ENCODE measurements at places on chromosomes 7 and 10.

GRCh38 chr7:143518521-143518920 is 40.8 kb downstream of the TAS2R41 start:
- no peak for DNase-seq

GRCh38 chr10:61902445-61903220 is 1.1 kb downstream of the ARID5B start:
- DNase-seq, result peak; percentile 16

DNA sequence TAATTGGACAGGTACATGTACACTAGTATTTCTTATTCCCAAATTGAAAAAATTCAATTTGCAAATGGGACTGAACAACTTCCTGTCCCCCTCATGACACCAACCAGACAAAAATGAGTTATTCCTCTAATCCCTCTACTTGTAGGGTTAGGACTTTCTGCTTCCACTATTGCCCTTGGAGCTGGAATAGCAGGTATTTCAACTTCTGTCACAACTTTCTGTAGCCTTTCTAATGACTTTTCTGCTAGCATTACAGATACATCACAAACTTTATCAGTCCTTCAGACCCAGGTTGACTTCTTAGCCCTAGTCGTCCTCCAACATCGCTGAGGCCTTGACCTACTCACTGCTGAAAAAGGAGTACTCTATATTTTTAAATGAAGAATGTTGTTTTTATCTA is 6.4 kb downstream of the CYP3A7 start:
- DNase-seq, result no peak

DNA sequence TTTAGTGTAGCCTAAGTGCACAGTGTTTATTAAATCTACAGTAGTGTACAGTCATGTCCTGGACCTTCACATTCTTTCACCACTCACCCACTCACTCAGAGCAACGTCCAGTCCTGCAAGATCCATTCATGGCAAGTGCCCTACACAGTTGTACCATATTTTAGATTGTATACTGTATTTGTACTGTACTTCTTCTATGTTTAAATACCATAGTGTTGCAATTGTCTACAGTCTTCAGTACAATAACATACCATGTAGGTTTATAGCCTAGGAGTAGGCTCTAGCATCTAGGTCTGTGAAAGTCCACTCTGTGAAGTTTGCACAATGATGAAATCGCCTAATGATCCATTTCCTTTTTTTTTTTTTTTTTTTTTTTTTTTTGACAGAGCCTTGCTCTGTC is 12.0 kb downstream of the EEPD1 start:
- DNase-seq, result no peak

GRCh38 chr10:71080381-71081228 is 131.8 kb upstream of the UNC5B start:
- no peak for DNase-seq

DNA sequence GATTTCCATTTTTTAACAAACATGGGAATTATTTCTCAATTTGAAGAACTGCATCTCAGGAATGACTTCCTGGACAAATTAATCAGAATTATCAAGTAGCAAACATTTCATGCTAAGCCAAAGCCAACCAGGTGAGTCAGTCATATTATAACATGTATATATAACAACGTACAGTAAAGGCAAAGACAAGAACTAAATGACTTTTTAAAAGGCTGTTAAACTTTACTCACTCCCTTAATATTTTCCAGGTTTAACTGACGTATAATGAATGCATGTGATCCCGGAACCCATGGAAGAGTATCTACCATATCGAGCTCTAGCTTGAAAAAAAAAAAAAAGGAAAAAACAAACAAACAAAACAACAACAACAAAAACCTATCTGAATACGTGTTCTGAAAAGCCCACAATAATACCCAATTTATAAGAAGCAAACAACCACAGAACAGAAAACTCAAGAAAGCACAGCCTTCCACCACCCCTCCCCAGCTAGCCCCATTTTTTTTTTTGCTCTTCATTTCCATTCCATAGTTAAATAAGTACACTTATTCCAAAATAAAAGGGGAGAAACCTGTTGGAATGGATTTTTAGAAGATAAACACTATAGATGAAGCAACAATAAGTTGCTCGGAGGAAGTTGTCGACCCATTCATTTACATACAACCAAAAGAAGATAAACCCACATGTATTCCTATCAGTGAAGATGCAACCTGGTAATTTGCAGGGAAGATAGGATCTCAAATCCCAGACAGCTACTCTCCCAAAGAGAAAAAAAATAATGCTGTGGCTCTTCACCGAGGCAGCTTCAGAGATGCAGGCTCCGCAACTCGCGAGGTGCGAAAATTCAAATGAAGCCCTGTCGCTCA is 537 bp downstream of the NAPEPLD start:
- no peak for DNase-seq

DNA sequence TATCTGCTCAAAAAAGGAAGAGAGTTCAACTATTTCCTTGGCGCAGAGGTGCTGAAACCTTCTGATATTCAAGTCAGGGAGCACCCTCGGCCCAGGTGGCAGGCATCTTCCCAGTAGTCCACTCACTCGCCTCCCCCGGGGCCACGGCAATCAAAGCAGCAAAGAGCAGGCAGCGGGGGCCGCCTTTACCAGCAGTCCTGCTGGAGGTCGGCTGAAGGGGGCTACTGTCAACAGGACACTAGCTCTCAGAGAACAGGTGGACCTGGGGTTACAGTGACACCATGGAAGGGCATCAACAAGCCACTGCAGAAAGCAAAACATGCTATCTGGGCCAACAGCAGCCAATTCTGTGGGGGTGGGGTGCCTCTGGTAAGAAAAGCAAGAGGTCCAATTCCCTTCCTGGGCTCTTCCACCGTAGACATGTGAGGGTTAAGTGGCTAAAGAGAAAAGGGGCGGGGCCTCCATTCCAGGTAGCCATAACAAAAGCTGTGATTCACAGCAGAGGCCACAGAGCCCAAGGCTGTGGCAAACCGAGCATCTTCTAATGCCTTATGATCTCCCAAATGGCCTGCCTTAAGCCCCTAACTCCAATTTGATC is 9.4 kb downstream of the FZD9 start:
- no peak for DNase-seq

DNA sequence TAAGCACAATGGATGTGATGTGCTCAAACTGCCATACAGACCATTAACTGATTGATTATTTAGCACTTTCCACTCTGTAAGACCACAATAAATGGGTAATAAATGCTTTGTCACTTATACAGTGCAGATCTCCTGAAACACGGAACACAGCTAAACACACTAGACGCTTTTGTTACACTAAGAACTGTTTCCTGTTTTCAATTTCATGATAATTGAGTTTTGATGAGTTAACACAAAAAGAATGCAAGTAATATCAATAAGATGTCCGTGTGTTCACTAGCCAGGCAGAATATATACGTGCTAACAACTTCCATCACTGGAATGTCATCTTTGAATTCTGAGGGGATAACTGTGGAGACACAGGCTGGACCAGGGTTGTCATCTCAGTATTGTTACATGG is 178.8 kb downstream of the SKAP2 start:
- DNase-seq, result no peak

GRCh38 chr7:75629044-75629443 is 109.7 kb downstream of the HIP1 start:
- DNase-seq, result no peak

DNA sequence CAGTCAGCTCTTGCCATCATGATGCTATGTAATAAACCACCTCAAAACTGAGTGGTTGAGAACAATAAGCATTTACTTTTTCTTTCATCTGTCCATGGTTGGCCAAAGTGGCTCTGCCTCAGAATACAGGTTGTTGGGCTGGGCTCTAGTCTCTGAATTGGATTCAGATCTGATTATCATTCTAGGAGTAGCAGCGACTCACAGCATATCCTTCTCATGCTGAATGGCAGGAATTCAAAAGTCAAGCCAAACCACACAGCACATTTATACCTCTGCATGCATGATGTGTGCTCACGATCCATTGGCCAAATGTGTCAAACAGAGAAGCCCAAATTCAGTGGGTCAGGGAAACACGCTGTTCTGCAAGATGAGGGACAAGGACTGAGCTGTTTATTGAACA is 13.6 kb upstream of the GALNT11 start:
- no peak for DNase-seq

- no peak for DNase-seq
Measured at GRCh38 chr10:132575320-132576201, 38.0 kb downstream of the INPP5A start.

DNA sequence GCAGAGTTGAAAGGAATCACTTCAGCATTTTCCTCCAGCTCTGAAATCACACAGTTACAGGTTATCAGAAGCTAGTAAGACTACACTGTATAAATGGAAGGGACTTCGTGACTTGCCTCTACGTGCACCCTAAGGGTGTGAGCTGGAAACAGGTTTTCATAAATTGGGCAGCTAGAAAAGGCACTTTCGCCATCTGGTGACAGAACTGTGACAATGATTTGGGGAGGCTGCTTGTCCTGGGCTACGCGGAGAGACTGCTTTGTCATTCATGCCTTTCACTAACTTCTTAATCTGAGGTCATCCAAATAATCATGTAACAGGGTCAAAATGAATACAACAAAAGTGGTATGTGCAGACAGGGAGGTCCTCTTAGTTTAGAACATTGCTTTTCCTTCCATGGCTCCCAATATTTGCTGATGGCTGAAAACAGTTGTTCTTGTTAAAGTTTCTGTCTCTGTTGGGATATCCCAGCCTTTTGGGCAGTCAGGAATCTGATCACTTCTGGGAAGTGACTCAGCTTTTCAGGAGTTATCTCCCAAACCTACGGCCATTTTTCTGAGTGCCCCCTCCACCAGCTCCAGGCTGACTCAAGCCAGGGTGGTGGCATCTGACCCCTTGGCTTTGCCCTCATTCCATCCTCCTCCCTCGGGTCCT is 17.8 kb downstream of the VWC2 start:
- DNase-seq, result no peak

DNA sequence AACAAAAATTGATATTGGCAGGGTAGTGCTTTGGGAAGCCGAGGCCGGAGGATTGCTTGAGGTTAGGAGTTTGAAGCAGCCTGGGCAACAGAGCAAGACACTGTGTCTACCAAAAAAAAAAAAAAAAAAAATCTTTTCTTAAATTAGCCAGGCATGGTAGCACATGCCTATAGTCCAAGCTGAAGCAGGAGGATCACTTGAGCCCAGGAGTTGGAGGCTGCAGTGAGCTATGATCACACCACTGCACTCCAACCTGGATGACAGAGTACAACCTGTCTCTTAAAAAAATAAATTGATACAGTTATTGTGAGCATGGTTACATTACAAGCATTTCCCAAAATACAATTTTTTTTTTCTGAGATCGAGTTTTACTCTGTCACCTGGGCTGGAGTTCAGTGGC is 59.4 kb upstream of the SVIL start:
- DNase-seq, result no peak

DNA sequence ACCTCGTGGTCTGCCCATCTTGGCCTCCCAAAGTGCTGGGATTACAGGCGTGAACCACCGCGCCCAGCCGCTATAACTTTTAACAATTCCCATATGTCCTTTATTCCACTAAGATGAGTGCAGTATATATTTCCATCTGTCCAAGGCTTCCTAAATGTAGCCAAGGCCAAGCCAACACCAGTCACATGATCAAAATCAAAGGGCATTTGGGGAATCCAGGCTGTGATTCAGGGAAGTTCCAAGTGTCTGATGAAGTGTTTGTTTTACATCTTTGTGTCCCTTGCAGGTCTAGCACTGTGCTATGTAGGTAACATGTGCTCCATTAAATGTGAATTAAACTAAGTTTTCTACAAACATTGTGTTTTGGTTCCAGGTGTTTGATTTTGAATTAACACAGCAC is 20.8 kb downstream of the AKR1E2 start:
- DNase-seq, result no peak

GRCh38 chr10:43884501-43885105 is 235.9 kb upstream of the ZNF32 start:
- DNase-seq, result no peak

DNA sequence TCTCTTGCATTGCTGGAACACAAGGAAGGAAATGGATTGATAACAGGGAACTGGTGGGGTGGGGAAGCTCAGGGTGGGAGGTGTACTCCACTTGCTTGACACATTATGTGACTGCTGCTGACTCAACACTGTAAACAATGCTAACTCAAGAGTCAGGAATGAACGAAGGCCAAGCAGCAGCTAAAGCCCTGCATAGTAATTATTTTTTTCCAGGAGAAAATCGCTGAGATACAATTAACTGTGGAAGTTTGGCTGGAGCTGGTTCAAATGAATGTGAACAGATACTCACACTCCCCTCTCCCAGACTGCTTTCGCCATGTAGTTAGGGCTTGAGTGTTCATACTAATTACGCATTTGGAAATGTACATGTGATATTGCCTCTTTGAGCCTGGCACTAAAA is 170.9 kb upstream of the AOAH start:
- no peak for DNase-seq

DNA sequence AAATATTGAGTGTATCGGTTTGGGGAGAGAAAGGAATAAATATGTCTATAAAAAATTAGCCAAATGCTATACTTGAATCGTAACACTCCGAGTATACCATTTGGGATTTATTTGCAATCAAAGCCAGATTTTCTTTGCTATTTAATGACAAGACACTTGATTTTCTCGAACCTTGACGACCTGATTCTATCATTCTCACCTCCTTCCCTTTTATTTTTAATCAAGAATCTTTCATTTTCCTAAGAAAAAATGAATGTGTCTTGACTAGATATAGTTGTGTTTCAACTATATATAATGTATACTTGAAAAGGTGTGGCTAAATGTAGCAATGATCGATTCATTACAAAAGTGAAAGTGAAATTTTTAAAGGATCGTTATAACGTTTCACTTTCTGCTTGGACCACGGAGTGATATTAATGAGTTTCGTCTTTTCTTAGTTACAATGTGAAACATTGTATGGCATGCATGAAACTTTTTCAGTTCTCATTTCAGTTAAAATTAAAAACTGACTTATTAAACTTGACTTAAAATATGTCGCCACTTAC is 562 bp downstream of the NUB1 start:
- no peak for DNase-seq

- DNase-seq, result no peak
Measured at GRCh38 chr7:43791665-43792064, 33.2 kb downstream of the BLVRA start.

DNA sequence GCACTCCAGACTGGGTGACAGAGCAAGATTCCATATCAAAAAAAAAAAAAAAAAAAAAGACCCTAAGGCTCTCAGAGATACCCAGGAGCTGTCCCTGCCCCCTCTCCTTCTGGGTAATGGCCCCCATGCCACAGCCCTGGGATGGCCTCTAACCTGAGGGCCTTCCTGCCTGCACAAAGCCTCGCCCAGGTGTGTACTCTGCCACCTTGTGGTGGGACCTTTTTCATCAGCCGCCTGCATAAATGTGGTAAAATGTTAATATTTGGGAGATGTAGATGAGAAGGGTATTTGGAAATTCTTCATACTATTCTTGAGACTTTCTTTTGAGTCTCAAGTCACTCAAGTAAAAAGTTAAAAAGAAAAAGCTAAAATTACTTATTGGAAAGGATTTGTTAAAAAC is 46.3 kb upstream of the RNF216 start:
- no peak for DNase-seq

DNA sequence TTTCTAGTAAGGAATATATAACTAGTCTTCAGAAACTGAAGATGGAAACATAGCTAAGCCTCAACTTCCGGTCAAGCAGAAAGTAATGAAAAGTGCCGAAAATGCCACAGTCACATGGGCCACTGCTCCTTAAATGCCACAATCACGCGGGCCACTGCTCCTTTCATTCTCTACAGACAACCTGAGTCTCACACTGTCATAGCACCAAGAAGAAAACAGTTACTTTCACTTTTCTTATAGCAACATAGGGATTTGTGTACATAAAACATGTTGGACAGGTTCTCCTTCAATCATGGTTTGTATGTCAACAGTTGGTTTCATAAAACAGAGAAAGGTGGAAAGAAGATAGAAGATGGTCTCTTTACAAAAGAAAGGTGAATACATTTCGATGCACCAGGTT is 48.6 kb upstream of the NOBOX start:
- DNase-seq, result no peak
